ENCODE measurements at places on chromosomes 3 and 15. TPM values are rescaled to one million over a fixed set of nuclear protein-coding genes. Genes with fewer than 3 reads are reported as not detected.

FBXW12 gene
- 1.8 TPM for total RNA-seq

IMPG2 gene
- 6.9 TPM for total RNA-seq

SOX14 gene
- 1.4 TPM for total RNA-seq

LRRN1 gene
- 61.1 TPM for total RNA-seq

RLBP1 gene
- 0.69 TPM for total RNA-seq

ECE2 gene
- total RNA-seq: 18.7 TPM

ANKRD34C gene
- 0.92 TPM for total RNA-seq

ISLR2 gene
- total RNA-seq: 60.2 TPM

GUCA1C gene
- not detected for total RNA-seq

CDHR4 gene
- 0.23 TPM for total RNA-seq

AGBL1 gene
- total RNA-seq: 3.0 TPM

PCOLCE2 gene
- total RNA-seq: 13.6 TPM

ERC2 gene
- 126 TPM for total RNA-seq

ARIH1 gene
- total RNA-seq: 46.8 TPM

RARRES1 gene
- 1.4 TPM for total RNA-seq

RBP2 gene
- total RNA-seq: not detected

TUSC7 gene
- total RNA-seq: not detected

RTP3 gene
- total RNA-seq: not detected

LDHAL6B gene
- total RNA-seq: not detected

ZNF592 gene
- total RNA-seq: 7.2 TPM

ACP3 gene
- total RNA-seq: 1.2 TPM

SLC6A1 gene
- 154 TPM for total RNA-seq

ATP13A5 gene
- 0.92 TPM for total RNA-seq

SKOR1 gene
- 0.69 TPM for total RNA-seq

MESP2 gene
- 0.92 TPM for total RNA-seq

LYZL4 gene
- not detected for total RNA-seq

FNDC3B gene
- total RNA-seq: 24.9 TPM

CLDN1 gene
- total RNA-seq: 3.0 TPM

Measured in diencephalon (tissue), 1 donor.